ENCODE measurements at places on chromosomes 11 and 22.

GRCh38 chr11:98456308-98456680, 564.5 kb upstream of the CNTN5 start:
- DNase-seq = no peak

GRCh38 chr11:125063429-125064043, 431 bp downstream of the SLC37A2 start:
- DNase-seq = no peak

GRCh38 chr11:76837696-76838677, 22.7 kb upstream of the ACER3 start:
- DNase-seq = no peak

DNA sequence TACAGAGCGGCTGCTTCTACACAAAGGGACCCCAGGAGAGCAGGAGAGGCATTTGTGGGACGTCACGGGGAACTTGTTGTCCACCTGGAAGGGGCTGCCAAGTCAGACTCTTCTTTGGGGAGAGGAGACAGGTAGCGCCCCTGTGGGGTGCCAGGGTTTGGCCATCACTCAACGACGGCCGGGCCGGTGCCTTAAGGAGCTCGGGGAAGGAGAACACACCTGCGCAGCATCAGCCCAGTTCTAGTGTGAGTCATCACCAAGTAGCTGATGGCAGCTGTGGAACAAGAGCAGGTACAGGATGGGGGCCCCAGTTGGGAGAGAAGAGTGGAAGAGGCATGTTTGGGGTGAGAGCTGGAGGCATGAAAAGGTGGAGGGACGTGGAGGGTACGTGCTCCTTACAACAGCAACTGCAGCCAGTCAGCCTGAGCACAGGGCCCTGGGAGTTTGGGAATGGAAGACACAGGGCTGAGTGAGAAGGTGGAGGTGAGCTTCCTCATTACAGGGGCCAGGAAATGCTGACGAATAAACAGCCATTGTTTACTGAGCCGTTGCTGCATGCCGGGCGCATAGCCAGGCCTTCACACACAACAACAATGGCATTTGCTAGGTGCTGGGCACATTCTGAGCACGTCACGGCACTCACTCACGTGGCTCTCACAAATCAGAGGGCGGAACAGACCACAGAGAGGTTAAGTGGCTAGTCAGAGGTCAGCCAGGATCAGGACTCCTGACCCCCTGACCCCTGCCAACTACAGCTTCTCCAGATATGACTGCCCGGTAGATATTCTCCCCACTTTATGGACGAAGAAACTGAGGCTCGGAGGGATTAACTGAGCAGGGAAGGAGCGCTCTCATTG, 29.1 kb upstream of the TP53I11 start:
- no peak for DNase-seq

DNA sequence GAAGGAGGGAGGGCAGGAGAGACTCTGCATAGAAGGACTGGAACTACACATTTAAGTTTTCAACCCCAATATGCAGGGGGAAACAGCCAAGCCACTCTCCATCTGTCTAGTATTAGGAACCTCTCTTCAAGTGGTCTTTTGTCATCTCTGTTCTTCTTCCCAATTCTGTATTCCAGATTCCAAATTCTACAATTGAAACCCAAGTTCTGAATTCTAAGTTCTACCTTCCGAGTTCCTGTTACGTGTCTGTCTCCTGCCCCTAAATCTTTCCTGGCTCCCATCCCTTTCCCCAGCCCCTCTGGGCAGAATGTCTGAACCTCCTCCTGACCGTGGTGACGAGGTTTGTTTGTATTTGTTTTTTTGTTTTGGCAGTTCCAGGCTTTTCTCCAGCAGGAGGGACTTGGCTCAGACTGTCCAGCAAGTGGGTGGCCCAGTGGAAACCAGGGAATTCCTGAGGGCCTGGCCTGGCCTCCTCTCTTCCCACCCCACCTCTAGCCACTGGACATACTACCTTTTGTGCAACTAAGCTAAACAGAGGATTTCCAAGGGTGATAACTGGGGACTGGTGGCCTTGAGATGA, 1.6 kb upstream of the THOC5 start:
- DNase-seq = no peak

DNA sequence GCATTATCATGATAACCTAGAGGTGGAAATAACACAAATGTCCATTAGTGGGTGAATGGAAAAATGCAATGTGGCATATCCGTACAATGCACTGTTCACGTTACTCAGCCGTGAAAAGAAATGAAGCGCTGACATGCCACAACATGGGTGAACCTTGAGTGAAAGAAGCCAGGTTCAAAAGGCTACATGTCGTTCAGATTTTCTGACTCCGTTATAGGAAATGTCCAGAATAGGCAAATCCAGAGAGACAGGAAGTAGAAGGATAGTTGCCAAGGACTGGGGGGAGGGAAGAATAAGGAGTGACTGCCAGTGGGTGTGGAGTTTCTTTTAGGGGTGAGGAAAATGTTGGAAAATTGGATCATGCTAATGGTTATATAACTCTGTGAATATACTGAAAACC, 133.8 kb downstream of the ATXN10 start:
- DNase-seq = no peak

DNA sequence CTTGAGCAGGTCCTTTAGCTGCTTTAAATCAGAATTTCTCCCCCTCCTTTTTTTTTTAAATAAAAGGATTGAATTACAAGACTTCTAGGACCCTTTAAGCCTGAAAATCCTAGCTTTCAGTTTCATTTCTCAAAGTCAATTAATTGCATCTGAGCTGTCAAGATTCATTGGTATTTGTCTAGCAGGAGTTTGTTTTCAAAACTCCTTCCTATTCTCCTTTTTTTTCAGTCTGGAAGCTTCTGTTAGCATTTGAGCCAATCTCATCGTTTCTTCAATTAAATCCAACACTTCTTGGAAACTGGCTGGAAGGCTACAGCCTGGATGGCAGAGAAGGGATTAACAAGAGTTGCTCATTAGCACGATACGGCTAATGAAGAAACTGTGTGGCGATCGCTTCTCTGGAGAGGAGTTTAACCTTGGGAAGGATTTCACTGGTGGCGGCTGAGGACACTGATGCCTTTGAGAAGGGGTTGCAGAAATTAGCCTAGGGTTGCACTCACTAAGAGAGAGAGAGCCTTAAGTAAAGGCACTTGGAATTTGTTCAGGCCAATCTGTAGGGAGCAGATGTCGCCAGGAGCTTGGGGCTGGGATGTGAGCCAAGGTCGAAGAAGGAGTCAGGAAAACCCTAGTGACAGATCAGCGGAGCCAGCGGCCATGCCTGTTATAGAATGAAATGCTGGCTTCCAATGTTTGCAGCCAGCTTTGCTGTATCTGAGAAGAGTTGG, 43.8 kb upstream of the API5 start:
- no peak for DNase-seq

Data from Caki2 (cell line).